ENCODE measurements at places on chromosomes 2 and 18.

DNA sequence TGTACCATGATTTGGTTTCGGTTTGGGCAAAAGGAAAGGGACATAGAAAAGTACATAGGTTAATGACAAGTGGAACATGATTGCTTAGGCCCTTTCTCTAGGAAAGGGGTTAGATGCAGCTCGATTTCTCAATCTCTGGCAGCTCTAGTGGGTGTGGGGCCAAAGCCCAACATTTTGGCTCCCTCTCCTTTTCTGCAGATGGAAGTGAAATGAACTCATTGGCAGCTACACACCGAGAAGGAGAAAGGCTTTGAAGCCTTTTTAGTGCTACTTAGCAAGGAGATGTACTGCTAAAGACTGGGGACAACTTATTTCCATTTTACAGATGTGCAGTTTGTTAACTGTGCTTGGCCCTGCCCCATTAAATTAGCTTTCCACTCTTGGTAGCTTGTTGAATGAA, 93.8 kb downstream of the LYPD6B start:
- no peak for DNase-seq

DNA sequence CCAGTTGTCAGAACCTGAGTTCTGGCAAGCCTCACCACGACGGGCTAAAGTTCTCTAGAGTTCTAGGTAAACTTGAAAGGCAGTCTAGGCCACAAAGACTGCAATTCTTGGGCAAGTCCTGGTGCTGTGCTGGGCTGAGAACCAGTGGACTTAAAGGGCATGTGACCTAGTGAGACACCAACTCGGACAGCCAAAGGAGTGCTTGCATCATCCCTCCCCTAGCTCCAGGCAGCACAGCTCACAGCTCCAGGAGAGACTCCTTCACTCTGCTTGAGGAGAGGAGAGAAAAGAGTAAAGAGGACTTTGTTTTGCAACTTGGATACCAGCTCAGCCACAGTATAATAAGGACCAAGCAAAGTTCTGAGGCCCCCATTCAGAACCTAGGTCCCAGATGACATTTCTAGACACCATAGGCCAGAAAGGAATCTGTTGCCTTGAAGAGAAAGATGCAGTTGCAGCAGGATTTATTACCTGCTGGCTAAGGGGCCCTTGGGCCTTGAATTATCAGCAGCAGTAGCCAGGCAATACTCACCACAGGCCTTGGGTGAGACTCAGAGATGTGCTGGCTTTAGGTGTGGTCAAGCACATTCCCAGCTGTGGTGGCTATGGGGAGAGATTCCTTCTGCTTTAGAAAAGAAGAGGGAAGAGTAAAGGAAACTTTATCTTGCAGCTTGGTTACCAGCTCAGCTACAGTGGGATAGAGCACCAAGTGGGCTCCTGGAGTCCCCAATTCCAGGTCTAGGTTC, 51.8 kb downstream of the UPP2 start:
- no peak for DNase-seq

DNA sequence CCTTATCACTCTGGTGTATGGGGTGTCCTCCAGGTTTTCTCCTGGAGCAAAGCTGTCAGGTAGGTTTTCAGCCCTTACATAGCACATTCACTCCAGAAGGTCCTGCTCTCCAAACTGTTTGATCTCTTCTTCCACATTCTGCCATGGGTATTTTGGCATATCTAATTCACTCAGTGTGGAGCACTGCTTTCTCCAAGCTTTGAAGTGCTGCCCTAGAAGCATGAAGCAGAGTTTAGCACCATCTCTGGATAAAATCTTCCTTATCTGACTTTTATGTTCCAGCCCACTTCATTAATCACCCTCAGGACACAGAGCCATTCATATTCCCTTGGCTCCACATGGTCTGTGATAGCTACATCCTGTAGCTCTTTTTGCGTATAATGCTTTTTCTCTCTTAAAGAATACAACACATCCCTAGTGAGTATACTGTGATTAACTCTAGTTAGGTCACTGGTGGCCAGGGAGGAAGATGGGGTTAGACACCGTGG, 56.7 kb upstream of the ARHGAP28 start:
- DNase-seq, result no peak

DNA sequence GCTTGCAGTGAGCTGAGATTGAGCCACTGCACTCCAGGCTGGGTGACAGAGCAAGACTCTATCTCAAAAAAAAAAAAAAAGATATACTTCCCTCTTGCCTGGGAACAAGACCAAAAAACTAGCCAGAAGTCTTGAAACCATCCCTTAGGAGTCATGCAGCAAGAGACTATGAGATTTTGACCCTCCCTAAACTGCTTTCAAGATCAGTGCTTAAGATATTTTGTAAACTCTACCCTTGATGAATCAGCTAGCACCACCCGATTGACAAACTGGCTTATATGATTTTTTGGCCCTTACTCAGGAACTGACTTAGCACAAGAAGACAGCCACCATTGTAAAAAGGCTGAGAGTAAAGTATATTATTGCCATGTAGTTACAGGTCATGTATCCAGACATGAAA, 3.8 kb downstream of the SULT1C3 start:
- DNase-seq, result no peak

DNA sequence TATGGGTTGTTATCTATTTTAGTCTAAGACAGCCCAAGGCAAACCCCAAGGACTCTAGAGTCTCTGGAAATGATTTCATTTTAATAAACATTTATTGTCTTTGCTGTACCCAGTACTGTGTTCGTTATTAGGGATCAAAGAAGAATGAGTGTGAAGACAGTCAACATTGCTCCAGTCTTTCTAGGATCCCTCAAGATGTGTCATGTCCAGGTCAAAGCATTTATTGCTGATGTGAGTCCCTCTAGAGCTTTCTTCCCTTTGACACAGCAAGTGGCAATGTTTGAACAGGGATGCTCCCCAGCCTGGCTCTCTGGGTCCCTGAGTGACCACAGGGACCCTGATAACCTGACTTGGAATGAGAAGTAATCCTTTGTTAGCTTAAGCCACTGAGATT, 123.1 kb upstream of the STK17B start:
- no peak for DNase-seq

GRCh38 chr2:185891403-185891802, 152.8 kb downstream of the FSIP2 start:
- DNase-seq, result no peak

- no peak for DNase-seq
Observed at GRCh38 chr2:186381573-186381972, 104.5 kb upstream of the ZC3H15 start.

DNA sequence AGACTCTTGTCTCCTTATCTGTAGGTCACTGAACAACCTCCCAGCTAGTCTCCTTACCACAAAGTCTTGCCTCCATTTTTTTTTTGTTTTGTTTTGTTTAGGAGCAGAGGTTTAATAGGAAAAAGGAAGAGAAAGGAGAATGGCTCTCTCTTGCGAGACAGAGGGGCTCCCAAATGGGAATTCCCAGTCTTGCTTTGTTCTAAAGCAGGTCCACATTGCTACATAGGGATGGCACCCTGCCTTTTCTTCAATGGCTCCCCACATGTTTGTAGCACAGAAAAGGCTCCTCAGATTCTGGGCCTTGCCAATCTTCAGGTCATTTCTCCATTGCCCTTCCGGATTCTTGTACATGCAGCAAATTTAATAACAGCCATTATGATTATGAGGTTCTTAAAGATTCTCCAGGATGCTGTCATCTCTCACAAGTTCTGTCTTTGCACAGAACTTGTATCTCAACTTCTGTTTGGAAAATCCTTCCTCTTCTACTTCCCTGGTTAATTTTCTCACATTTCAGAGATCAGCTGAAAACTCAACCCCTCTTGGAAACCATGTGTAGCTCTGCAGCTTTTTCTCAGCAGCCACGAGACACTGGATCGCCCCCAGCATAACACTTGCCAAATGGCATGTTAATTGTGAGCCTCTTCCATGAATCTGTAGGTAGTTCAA, 23.6 kb downstream of the IL1F10 start:
- no peak for DNase-seq

DNA sequence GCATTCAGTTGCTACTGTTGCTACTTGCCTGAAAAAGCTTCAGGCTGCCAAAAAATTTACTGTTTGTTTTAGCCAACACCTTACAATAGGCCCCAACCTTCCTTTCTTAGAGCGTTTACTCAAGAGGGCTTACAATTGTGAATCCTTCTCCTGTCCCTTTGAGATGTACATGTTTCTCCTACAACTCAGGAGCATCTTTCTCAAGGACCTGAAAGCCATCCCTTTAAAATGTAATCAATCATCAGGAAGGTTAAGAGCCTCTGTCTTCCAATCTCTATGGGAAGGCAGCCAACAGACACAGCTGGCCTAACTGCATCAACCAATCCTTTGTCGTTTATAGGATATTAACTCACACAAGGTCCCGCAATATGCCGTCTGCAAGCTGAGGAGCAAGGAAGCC, 3.4 kb upstream of the IER3IP1 start:
- DNase-seq, result no peak

DNA sequence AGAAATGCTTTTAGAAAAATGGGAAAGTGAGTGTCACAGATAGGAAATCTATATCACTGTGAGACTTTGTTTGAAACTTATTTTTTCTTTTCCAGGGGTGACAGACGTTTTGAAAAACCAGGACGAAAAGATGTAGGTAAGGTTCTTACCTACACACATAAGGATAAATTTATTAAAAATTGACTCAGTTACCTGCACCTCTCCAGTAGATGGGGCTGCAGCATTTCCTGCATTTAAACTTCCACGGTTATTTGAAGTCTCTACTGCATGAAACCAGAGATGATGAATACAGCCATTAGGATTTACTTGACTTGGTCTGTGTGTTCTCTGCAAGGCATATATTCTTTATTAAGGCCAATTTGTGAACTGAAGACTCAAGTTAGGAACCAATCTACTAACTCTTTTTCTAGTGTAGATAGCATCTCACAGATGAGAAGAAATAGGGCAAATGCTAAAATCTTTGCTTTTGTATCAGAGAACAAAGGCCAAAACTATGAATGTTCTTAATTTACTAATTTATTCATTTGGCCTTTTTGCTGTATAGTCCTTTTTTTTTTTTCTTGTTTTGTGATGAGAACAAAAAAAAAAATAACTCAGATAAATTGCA, 15.0 kb downstream of the KCNJ13 start:
- DNase-seq, result no peak

DNA sequence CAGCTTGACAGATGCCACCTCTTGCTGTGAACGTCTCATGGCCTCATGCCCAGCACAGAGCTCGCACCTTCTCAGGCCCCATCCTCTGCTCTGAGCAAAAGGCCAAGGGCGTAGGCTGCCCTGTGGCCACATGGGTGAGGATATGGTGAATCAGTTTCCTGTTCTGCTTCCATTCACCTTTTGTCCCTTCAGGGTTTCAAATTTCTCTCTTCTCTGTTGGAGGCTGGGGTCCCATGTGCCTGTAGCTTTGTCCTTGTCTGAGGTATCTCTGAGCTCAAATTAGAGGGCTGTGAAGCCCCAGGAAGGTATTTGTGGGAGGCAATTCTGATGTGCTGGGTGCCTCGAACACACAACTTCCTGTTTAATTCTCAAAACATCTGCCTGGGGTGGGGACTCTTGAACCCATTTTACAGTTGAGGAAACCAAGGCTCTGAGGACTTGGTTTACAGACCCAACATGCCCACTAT, 29.0 kb downstream of the ZAP70 start:
- no peak for DNase-seq

DNA sequence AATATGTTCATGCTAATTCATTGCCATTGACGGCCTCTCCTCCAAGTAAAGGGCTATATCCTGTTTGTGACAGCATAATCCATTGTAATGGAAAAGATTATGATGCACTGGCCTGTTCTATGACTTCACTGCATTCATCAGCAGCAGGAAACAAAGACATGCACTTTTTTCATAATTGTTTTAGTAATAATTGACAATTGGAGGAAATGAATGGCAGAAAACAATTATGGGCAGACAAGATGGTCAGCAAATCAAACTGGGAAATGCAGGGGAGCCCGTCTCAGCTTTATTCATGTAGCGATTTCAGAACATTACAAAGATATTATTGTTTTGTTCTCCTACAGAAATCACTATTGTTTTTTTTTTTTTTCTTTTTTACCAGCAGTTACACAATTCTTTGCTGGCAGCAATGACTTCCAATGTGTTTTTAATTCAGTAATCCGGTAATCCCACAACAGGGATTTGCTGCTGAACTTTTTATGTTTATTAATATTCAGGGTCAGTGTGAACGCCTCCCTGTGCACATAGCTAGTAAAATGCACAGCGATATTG, 33.8 kb upstream of the RASGRP3 start:
- peak; percentile 92 for DNase-seq

DNA sequence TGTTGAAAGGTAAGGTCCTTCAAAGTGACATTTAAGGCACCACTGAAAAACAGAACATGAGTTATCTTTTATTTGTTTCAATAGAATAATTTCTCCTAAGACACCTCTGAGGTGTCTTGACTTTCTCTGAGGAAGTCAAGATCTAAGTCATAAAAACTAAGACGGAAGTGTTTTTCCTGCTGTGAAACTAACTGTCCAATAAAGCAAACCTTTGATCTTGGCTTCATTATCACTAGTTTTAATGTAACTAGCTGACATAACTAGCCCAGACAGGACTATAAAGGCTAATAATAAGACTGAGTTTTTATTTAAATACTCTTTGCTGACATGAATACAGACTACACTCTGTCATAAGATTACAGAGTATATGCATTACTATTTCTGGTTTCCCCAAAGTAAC, 36.6 kb downstream of the INO80D start:
- no peak for DNase-seq

DNA sequence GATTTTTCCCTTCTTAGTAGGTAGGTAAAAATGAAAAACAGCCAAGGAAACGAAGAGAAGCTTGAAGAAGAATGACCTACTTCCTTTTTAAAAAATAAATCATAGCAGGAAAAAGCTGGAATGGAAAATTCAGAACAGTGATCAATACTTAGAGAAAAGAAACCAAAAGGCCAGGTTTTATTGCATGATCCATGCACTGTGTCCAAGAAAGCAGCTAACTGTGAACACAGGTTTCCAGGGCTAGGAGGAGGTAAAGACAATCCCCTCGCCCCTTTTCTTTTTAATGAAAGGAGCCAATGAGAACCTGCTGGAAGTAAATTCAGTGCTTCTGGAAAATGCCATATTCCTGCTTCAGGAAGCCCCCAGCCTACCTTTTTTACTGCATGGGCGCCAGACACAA, 47.2 kb downstream of the BOD1L2 start:
- no peak for DNase-seq

- no peak for DNase-seq
Observed at GRCh38 chr2:194015751-194016150, 1641.3 kb upstream of the SLC39A10 start.

DNA sequence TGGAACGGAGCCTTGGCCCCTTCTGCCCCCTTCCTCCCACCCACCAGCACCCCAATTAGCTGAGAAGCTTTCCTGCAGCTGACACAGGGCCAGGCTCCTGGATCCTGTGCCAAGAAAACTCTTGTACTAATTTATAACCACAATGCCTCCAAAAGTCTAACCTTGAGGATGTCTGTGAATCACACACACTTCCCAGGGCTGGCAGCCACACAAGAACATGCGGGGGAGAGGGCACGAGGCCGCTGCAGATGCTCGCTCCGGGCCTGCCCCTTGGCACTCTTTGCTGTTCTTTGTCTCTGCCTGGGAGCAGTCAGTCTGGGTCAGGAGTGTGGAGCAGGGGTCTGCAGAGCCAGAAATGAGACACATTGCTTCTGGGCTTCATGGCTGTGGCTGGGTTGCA, 62.7 kb upstream of the KIF5C start:
- peak; percentile 20 for DNase-seq
